ENCODE measurements at places on chromosomes 6 and 20.

GRCh38 chr6:49772285-49772684, 14.8 kb downstream of the PGK2 start:
- no peak for DNase-seq

- peak; percentile 57 for DNase-seq
These were observed 38.0 kb downstream of the TMEM170B start for GRCh38 chr6:11575408-11576033.

DNA sequence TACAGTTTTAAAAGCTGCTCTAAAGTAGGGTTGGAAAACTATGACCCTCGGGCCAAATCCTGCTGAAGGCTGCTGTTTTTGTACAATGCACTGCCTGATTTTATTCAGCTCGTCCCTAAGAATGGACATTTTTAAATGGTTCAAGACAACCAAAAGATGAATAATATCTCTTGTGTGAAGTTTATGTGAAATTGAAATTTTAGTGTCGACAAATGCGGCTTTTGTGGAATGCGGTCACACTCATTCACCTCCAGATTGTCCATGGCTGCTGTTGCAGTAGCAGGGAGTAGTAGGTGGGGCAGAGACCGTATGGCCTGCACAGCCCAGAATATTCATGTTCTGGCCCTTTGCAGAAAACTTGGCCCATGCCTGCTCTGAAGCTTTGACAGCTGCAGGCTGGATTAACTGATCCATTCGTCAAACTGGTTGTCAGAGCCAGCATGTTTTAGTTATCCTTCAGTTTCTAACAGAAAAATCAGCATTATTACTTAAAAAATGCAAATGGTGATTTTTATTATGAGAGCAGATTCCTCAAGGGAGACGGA, 91.6 kb downstream of the PSMG4 start:
- DNase-seq = no peak

DNA sequence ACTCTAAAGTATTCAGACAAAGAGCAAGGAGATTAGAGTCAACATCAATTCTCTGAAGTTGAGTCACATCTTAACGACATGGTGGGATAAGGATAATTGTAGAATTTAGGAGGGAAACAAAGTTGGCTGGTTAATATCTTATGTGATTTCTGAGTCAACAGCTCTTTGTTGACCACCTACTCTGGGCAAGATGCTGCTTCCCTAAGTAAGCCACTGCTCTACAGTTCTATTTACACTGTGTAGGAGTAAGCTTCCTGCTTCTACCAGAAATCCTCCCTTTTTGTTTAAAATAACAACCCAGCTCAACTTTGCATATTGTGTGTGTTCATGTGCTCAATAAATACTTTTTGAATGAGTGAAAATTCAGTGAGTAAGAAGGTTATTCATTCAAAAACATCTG, 3.1 kb downstream of the HS3ST5 start:
- DNase-seq = no peak

DNA sequence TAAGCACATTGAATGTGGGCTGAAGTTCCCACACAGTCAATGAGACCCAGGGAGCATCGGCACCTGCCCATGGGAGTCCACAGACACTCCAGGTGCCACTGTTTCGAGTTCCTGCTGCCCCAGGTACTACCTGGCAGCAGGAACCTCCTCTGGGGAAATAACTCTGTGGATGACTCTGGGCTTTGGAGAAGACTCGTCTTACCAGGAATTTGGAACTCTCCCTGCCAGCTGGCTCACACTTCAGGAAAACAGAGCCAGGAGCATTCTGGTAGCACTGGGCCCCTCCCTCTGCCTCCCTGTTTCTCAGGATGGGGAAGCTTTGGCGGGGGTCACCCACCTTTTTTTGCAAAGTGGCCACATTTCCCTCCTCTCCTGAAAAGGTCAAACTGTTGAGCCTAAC, 69.5 kb upstream of the MC3R start:
- DNase-seq = no peak

DNA sequence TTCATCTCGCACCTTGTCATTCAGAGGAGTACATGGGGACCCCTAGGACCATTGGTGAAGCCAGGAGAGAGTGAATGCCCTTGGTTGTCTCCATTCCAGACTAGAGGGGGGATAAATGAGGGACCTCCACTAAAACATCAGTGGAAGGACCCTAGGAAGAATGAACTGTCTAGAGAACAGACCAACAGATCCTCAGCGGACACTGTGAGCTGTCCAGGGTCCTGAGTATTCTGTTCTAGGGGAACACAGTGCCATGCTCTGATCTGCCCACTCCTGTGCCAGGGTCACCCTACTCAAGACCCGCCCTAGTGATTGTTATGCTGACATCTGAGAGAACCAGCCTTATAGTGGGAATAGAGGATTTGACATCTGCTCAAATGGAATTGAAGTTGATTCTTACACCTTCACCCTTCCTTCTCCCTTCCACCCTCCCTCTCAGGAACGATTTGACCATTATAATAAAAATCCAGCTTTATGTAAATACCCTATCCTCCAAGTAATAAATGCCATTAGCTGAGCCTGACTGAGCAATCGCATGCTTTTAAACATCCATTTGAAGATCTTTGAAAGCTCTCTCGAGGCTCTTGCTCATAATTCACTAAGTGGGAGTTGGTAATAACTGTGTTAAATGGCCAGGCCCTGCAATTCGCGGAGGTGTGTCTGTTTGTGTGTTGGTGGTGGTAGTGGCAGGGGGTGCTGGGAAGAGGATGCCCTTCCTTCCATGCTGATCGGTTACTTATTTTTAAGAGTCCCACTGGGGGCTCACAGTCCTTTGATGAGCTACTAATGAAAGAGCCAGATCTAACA, 43.6 kb upstream of the SLC32A1 start:
- no peak for DNase-seq

- no peak for DNase-seq
These were observed 75.1 kb downstream of the QKI start for GRCh38 chr6:163489584-163489983.

- DNase-seq = no peak
These were observed 242.4 kb downstream of the KCNQ5 start for GRCh38 chr6:72864236-72864635.

GRCh38 chr6:524803-525202, 132.1 kb downstream of the HUS1B start:
- no peak for DNase-seq

DNA sequence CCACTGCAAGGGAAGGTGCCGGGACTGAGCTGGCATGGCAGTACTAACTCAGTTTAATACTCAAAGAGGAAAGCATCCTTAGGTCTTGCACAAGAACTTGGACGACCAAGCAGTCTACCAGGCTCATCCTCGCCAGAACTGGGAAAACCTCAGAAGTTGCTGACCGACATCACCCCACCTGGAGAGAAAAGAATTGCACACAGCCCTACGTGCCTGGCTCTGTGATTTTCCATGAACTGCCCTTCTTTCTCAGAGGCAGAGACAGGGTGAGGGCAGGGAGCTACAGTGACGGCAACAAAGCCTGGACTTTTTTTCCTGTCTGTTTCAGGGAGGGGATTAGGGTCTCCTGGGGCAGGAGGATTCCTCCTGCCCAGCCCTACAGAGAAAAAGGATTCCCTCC, 8.0 kb downstream of the JAG1 start:
- DNase-seq = no peak

- DNase-seq = no peak
These were observed 2.1 kb downstream of the ZNF341 start for GRCh38 chr20:33733654-33734576.

GRCh38 chr6:132972254-132972653, 157.9 kb downstream of the RPS12 start:
- no peak for DNase-seq

DNA sequence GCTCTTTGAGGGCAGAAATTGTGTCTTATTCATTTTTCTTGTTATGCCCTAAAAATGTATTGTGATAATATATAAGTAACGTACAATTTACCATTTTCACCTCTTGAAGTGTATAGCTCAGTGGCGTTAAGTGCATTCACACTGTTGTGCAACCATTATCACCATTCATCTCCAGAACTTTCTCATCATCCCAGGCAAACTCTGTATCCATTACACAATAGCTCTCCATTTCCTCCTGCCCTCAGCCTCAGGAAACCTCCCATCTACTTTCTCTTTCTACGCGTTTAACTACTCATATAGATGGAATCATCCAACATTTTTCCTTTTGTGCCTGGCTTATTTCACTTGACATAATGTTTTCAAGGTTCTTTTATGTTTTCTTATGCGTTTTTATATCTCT, 184.6 kb downstream of the ESR1 start:
- no peak for DNase-seq

DNA sequence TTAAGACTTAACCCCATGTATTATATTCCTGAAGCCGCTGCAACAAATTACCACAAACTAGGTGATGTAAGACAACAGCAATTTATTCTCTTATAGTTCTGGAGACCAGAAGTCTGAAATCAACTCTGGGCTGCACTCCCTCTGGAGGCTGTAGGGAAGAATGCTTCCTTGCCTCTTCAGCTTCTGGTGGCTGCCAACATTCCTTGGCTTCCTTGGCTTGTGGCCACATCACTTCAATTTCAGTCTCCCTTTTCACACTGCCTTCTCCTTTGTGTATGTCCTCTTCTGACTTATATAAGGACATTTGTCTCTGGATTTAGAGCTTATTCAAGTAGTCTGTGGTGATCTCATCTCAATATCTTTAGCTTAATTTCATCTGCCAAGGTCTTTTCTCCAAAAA, 141.6 kb downstream of the DHX35 start:
- no peak for DNase-seq

GRCh38 chr6:27241443-27241842, 6.1 kb upstream of the PRSS16 start:
- no peak for DNase-seq

GRCh38 chr6:148818939-148819575, 72.2 kb downstream of the UST start:
- DNase-seq = no peak

DNA sequence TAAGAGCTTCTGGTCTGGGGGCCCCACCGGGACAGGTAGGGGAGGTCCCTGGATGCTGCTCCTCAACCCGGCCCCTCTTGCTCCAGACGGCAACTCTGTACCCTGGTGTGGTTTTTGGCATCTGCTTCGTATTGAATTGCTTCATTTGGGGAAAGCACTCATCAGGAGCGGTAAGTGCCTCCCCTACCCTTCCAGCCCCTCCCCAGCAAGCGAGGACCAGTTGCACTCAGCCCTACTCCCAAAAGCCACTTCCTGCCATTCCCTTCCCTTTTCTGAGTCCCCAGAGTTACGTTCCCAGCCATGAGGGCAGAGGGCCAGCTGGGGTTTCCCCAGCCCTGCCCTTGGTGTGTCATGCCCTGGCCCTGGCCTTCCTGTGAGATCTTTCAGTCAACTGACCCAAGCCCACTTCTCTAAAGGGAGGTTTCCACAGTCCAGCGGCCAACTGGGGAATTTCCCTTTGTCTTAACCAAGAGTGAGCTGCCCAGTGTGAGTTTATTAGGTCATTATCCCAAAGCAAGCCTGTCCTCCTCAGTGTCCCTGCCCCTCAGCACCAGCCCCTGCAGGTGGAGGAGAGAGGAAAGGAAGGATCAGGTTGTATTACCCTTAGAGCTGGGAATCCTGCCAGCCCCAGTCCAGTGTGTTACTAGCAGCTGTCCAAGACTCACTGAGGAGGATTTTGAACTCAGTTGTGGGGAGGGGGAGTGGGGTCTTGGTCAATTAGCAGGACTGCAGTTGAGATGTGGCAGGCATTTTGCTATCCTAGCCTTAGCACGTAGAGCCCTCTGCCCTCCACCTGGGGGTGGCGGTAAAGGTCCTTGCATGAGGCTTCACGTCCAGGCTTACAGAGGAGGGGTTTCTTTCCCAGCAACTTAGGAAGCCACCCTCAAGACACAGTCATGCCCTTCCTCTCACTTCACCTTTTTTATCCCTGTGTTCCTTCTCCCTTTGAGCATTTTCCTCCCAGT, 45.8 kb downstream of the TM9SF4 start:
- no peak for DNase-seq

- DNase-seq = peak; percentile 84
These were observed 49.5 kb downstream of the TRERF1 start for GRCh38 chr6:42402184-42402583.

DNA sequence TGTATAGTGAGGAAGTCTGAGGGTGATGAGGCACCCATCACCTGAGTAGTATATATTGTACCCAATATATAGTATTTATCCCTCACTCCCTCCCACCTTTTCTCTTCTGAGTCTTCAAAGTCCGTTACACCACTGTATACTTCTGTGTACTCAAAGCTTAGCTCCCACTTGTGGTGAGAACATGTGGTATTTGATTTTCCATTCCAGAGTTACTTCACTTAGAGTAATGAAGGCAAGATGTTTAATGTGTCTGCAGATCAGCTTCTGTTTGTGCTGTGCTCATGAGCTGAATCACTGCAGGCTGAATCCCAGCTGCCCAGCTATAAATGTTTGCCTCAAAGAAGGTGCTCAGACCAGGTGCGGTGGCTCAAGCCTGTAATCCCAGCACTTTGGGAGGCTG, 139.3 kb upstream of the FOXA2 start:
- no peak for DNase-seq

DNA sequence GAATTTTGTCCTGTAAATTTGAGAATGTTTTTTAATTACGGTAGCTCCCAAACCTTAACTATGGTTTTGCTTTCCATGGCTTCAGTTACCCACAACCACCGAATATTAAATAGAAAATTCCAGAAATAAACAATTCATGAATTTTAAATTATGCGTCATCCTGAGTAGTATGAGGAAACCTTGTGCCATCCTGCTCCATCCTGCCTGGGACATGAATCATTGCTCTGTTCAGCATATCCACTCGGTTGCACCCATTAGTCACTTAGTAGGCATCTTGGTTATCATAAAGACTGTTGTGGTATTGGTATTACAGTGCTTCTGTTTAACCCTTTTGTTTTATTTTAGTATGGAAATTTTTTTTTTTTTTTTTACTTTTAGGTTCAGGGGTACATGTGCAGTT, 39.7 kb downstream of the KCNS1 start:
- DNase-seq = no peak

DNA sequence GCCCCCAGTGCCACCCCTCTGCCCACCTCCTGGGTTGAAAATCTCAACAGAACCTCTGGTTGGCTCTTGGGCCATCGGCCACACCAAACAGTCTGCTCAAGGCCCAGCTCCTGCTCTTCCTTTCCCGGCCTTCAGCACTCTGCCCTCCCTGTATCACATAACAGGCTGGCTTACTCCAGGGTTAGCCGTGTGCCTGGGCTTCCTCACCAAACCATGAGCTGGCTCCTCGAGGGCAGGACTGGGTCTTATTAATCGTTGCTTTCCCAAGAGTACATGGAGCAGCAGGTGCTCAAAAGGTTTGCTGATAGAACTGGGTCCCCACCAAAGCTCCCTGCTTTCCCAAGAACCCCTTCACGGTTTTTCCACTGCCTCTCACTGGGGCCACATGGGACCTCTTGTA, 12.7 kb upstream of the FAM83C start:
- DNase-seq = no peak

GRCh38 chr6:107784669-107785068, 39.4 kb downstream of the SCML4 start:
- DNase-seq = peak; percentile 49

- DNase-seq = no peak
These were observed 50.9 kb downstream of the PLCB4 start for GRCh38 chr20:9119776-9120175.

Data from stimulated activated effector memory CD8-positive, alpha-beta T cell treated with anti-CD3 and anti-CD28 coated beads, Interleukin-12 subunit alpha, Interleukin-12 subunit beta, amount 100 ng/mL, for 72 hours (primary cell).